ENCODE measurements at places on chromosomes 11 and 22. TPM values are rescaled to one million over a fixed set of nuclear protein-coding genes. Genes with fewer than 3 reads are reported as not detected.

DNA sequence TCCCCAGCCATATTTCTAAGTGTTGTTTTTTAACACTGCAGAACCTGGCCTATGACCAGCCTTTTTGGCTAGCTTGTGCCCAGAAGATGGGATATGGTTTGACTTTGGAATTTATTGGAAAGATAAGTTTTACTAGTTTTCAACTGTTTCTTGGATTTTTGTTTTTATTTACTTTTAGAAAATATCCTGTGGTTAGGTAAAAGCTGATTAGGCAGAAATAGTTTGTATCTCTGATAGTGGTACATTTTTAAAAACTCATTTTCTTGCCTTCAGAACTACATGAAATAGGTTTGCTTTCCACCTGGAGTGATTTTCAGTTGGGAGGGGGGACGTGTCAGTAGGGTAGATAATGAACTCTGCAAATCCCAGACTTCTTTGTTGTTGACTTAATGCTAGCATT, 91.3 kb upstream of the RASSF10 start:
- H3K4me1 ChIP-seq = peaks cover 4% of the 10 kb centered on the region
- no peak for DNase-seq
- H3K4me3 ChIP-seq = no peak overlapping the region
- no peak overlapping the region for H3K27ac ChIP-seq
- H3K36me3 ChIP-seq = no peaks in the 10 kb centered on the region

GRCh38 chr11:2212411-2213251, 41.0 kb upstream of the TH start:
- DNase-seq = peak; percentile 63
- H3K27ac ChIP-seq = no peak overlapping the region
- H3K36me3 ChIP-seq = no peaks in the 10 kb centered on the region
- H3K27me3 ChIP-seq = no peaks in the 10 kb centered on the region

- DNase-seq = no peak
- no peaks in the 10 kb centered on the region for H3K27me3 ChIP-seq
- H3K27ac ChIP-seq = no peak overlapping the region
- no peak overlapping the region for H3K4me3 ChIP-seq
These were observed 177.2 kb downstream of the INSC start for GRCh38 chr11:15291885-15292284.

Gene OR56A3
- polyA plus RNA-seq = not detected

GRCh38 chr22:19591568-19591967, 67.4 kb upstream of the CLDN5 start:
- H3K36me3 ChIP-seq = no peaks in the 10 kb centered on the region
- H3K4me1 ChIP-seq = peaks cover 11% of the 10 kb centered on the region
- no peak overlapping the region for H3K4me3 ChIP-seq
- DNase-seq = no peak
- H3K27me3 ChIP-seq = no peaks in the 10 kb centered on the region

- H3K4me1 ChIP-seq = peaks cover 23% of the 10 kb centered on the region
- H3K36me3 ChIP-seq = peaks cover 22% of the 10 kb centered on the region
- peak overlapping the region; percentile 72 for H3K4me3 ChIP-seq
- no peaks in the 10 kb centered on the region for H3K27me3 ChIP-seq
These were observed 822 bp upstream of the COMT start for GRCh38 chr22:19940536-19941364.

- H3K4me1 ChIP-seq = no peaks in the 10 kb centered on the region
- H3K27ac ChIP-seq = no peak overlapping the region
- no peak overlapping the region for H3K4me3 ChIP-seq
- no peaks in the 10 kb centered on the region for H3K36me3 ChIP-seq
- DNase-seq = no peak
These were observed 18.7 kb upstream of the DBX1 start for GRCh38 chr11:20178976-20179375.

GRCh38 chr11:126816645-126817044, 183.9 kb downstream of the KIRREL3 start:
- H3K4me3 ChIP-seq = no peak overlapping the region
- no peaks in the 10 kb centered on the region for H3K36me3 ChIP-seq
- no peaks in the 10 kb centered on the region for H3K4me1 ChIP-seq
- no peak for DNase-seq

- H3K27ac ChIP-seq = peak overlapping the region; percentile 51
- DNase-seq = peak; percentile 85
- H3K4me1 ChIP-seq = peaks cover 75% of the 10 kb centered on the region
- no peak overlapping the region for H3K4me3 ChIP-seq
- peaks cover 20% of the 10 kb centered on the region for H3K27me3 ChIP-seq
These were observed 4.9 kb downstream of the RAB3IL1 start for GRCh38 chr11:61912530-61912898.

DNA sequence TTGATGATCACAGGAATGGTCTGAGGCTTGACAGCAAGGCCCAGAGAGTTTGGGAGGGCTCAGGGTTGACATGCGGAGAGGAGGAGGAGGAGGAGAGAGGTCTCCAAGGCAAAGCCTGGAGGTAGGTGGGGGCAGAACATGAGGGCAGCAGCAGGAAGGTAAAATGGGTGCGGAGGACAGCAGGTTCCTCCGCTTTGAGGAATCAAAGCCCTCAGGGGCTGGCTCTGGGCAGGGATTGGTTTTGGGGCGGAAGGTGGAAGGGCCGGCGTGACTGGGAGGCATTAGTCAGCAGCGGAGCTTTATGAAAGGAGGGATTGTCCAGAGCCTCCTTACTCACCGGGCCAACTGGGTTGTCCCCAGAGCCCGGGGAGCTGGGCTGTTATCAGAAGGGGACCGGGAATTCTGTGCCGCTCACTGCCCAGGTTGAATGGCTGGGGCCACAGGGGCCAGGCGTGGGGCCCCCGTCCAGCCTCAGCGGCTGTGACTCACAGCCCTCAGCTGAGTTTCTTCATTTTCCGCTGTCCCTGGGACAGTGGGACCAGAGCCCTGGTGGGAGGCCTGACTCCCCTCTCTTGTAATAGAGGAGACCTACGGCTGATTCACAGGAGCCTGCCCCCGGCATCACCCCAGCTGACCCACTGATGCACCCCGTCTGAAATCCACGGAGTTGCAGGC, 36.2 kb downstream of the LIF start:
- H3K4me1 ChIP-seq = peaks cover 19% of the 10 kb centered on the region
- no peak overlapping the region for H3K27ac ChIP-seq
- peak; percentile 27 for DNase-seq

- H3K4me3 ChIP-seq = no peak overlapping the region
- H3K27me3 ChIP-seq = no peaks in the 10 kb centered on the region
- H3K27ac ChIP-seq = no peak overlapping the region
These were observed 35.2 kb downstream of the LRRC10B start for GRCh38 chr11:61543606-61544306.

GRCh38 chr11:7599209-7599608, 74.1 kb downstream of the CYB5R2 start:
- no peak overlapping the region for H3K4me3 ChIP-seq

DNA sequence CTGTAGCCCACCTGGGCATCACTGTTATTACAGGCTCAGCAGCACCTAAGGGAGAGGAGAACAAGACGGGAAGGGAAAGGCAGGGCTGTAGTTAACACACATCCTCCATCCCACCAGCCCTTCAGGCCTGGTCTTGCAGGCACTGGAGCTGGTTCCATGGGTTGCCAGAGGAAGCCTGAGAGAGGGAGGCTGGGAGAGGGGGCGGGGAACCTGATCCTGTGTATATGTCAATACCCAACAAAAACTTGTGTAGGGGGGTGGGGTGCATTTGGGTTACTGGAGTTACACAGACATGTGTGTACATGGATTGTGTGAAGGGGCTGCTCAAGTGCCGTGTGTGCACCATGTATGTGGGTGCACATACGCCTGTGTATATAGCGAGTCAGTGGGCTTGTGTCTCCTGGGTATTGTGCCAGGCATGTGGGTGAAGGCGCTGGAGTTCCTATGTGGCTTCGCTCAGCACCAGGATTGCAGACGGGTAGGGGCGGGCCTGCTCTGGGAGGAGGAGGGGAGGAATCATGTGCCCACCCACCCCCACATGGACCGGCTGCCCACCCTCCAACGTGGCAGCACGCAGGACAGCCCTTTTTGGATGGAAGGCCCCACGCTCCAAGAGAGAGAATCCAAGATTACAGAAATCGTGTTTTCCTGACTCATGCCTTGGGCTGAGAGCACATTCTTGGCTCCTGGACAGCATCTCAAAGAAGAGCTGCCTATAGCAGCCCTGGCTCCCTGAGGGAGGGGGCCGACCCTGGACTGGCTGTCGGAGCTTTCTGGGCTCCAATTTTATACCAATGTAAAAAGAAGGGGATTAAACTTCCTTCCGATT, 4.2 kb upstream of the SERPINH1 start:
- no peak for DNase-seq
- no peaks in the 10 kb centered on the region for H3K27me3 ChIP-seq
- H3K4me1 ChIP-seq = peaks cover 59% of the 10 kb centered on the region
- no peaks in the 10 kb centered on the region for H3K36me3 ChIP-seq
- H3K4me3 ChIP-seq = no peak overlapping the region

DNA sequence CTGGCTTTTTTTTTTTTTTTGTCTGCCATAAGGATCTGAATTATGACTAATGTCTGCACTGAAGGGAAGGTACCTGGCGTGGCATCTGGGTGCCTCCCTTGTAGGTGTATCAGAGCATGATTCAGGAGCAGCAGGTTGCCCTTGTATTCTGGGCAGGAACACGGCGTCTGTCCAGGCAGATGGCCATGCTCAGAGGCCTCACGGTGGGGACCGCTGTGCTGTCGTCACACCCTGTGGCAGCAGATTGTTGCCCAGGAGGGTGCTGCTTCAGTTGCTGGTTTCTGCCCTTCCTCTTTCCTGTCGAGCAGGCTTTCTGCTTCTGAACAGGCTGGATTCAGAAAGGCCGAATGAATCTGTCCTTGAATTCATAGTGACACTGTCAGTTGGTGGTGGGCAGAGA, 11.0 kb downstream of the ZNRF3 start:
- no peak overlapping the region for H3K4me3 ChIP-seq
- H3K27ac ChIP-seq = no peak overlapping the region
- DNase-seq = peak; percentile 77
- no peaks in the 10 kb centered on the region for H3K36me3 ChIP-seq
- peaks cover 20% of the 10 kb centered on the region for H3K4me1 ChIP-seq

Gene KRTAP5-8
- 0.20 TPM for polyA plus RNA-seq

GRCh38 chr11:1867381-1867780, 14.5 kb downstream of the LSP1 start:
- H3K4me3 ChIP-seq = peak overlapping the region; percentile 42
- DNase-seq = peak; percentile 75
- H3K27me3 ChIP-seq = no peaks in the 10 kb centered on the region

- no peak overlapping the region for H3K4me3 ChIP-seq
- H3K27ac ChIP-seq = peak overlapping the region; percentile 51
- no peak for DNase-seq
- peaks cover 60% of the 10 kb centered on the region for H3K36me3 ChIP-seq
- peaks cover 24% of the 10 kb centered on the region for H3K4me1 ChIP-seq
These were observed 33.7 kb downstream of the USP28 start for GRCh38 chr11:113841691-113842090.

GRCh38 chr11:119659971-119660723, 68.9 kb downstream of the NECTIN1 start:
- no peaks in the 10 kb centered on the region for H3K36me3 ChIP-seq
- no peaks in the 10 kb centered on the region for H3K27me3 ChIP-seq
- no peak overlapping the region for H3K4me3 ChIP-seq

GRCh38 chr22:20810645-20811044, 36.7 kb downstream of the SERPIND1 start:
- H3K4me1 ChIP-seq = no peaks in the 10 kb centered on the region
- peaks cover 61% of the 10 kb centered on the region for H3K36me3 ChIP-seq
- H3K27me3 ChIP-seq = no peaks in the 10 kb centered on the region
- no peak for DNase-seq
- H3K4me3 ChIP-seq = no peak overlapping the region
- H3K27ac ChIP-seq = no peak overlapping the region

- no peaks in the 10 kb centered on the region for H3K27me3 ChIP-seq
- peak; percentile 42 for DNase-seq
- peaks cover 31% of the 10 kb centered on the region for H3K4me1 ChIP-seq
- H3K36me3 ChIP-seq = peaks cover 100% of the 10 kb centered on the region
- H3K4me3 ChIP-seq = no peak overlapping the region
- no peak overlapping the region for H3K27ac ChIP-seq
These were observed 15.4 kb downstream of the CARS1 start for GRCh38 chr11:3041699-3042441.

DNA sequence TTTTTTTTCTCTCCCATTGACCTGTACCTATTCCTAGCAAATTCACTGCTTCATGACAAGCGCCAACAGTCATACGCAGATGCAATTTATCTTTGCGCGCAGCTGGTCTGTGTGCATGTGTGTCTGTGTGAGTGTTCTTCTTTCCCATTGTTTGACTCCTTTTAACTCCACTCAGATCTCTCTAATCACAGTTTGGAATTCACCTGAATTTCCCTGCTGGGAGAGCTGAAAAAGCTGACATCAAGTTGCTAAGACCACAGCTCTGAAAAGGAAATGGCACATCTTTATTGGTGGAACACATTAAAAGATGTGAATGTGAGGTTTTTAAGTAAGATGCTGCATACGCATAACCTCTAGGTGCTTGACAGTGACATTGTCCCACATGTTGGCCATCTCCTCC, 187.4 kb upstream of the MTMR2 start:
- no peak overlapping the region for H3K27ac ChIP-seq
- no peak overlapping the region for H3K4me3 ChIP-seq
- H3K4me1 ChIP-seq = no peaks in the 10 kb centered on the region
- H3K27me3 ChIP-seq = no peaks in the 10 kb centered on the region

Gene RCN1
- polyA plus RNA-seq = 27.2 TPM

Gene OR10A3
- not detected for polyA plus RNA-seq

Gene MAPK11
- polyA plus RNA-seq = 25.3 TPM

Gene PRODH
- 0.63 TPM for polyA plus RNA-seq

DNA sequence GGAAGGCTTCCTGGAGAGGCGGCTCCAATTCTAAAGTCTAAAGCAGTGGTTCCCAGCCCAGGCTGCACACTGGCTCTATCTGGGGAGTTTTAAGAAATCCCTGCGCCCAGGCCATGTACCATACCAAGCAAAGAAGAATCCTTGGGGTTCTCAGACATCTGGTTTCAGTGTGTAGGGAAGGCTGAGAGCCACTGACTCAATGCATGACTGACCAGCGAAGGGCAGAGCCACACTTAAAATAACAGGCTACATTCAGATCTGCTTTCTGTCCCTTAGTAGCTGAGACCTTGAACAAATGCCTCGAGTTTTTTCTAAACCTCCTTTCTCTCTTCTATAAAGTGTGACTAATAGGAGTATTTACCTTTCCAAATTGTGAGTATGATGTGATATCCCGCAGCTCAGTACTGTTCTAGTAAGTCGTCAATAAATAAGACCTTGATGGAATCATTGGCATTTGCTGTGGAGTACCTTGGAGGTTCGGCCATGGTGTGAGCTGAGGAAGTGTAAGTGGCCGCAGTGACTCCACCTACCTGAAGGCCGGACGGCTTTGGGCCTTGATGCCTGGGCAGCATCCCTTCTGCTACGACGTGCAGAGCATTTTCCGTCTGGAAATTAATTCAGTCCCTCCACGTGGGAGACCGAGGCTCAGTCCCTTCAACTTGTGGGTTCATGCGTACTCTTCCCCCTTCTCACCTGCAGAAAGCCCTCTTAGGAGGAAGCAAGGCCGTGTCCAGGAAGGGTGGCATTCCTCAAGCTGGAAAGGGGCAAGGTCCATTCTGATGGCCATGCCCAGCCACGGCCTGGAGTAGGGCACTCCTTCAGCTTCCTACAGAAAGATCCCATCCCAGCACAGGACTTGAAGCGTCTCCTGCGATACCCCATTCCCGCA, 25.1 kb downstream of the GLB1L2 start:
- H3K4me1 ChIP-seq = peaks cover 3% of the 10 kb centered on the region
- H3K4me3 ChIP-seq = no peak overlapping the region
- no peak for DNase-seq
- H3K36me3 ChIP-seq = no peaks in the 10 kb centered on the region
- H3K27ac ChIP-seq = no peak overlapping the region

Data from spleen (tissue), 13 donors.